ENCODE measurements at places on chromosomes 16 and 17.

- DNase-seq: no peak
Observed at GRCh38 chr16:52553322-52553721, 6.4 kb upstream of the TOX3 start.

- DNase-seq: no peak
Observed at GRCh38 chr16:52547004-52547833, at the start of gene TOX3. Gene TOX3, minus strand, starts transcription at chr16:52547143. Its CDS starts 420 bp downstream, at chr16:52546723.

GRCh38 chr17:80198144-80198661 is 21.9 kb downstream of the SGSH start:
- no peak for DNase-seq

GRCh38 chr16:65473699-65474098 is 351.8 kb upstream of the CDH11 start:
- DNase-seq: no peak
